ENCODE measurements at places on chromosomes 13 and 19.

DNA sequence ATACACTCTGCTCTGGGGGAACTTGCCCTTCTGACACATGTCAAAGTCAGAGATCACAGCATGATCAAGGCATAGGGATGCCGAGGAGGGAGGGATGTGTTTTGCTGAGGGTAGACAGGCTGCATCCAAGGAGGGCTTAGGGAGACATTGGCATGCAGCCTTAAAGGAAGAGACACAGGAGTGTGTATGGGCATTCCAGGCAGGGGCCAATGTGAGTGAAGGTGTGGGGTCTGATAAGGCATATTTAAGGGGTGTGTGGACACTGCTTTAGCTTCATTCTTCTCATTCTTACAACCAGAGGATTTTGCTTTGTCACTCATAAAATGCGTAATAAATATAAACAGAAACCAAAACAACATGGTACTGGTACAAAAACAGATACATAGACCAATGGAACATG, 193.4 kb downstream of the RGCC start:
- no peak for DNase-seq

GRCh38 chr19:45934551-45935230, 20.1 kb upstream of the NANOS2 start:
- no peak for DNase-seq

- DNase-seq = no peak
Measured at GRCh38 chr19:2140138-2140569, 11.2 kb downstream of the AP3D1 start.

GRCh38 chr13:79435561-79435990, 29.5 kb upstream of the RBM26 start:
- no peak for DNase-seq

DNA sequence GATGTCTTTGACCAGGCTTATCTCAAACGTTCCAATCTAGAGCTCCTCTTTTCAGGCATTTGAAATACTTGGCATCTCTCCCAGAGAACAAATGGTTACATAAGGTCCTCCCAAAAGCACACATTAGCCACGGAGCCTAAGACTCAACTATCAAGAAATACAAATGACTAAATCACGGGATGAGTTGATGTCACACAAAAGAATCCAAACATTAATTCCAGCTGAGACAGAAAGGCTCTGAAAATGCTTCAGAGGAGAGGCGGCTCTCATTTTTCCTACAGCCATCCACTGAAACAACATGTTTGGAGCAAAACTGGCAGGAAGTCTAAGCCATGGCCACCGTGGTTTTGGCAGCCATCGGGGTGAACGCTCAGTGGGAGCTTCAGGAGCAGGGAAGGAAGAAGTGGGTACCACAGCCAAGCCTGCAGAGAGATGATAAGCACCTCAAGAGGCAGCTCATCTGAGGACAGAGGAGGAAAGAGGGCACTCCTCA, 122.5 kb downstream of the STK24 start:
- no peak for DNase-seq

DNA sequence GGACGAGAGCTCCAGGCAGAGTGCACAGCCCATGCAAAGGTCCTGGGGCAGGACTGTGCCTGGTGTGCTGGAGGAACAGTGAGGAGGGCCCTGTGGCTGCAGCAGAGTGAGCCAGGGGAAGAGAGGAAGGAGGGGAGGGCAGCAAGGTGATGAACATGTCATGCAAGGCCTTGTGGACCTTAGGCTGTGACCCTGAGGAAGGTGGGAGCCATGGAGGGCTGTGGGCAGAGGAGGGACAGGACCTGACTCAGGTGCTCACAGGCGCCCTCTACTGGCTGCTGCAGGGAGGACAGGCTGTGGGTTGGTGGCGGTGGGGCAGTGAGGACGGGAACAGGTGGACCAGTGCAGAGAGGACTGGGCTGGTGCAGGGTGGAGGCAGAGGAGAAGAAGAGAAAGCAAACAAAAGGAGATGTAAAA, 170.3 kb downstream of the PTPRS start:
- DNase-seq = no peak
